ENCODE measurements at places on chromosomes 13 and 19.
A peak's percentile ranks its signal among the peaks of the same experiment; 100 is the strongest.

GRCh38 chr19:55454787-55455243, 6.6 kb downstream of the ISOC2 start:
- DNase-seq: no peak

DNA sequence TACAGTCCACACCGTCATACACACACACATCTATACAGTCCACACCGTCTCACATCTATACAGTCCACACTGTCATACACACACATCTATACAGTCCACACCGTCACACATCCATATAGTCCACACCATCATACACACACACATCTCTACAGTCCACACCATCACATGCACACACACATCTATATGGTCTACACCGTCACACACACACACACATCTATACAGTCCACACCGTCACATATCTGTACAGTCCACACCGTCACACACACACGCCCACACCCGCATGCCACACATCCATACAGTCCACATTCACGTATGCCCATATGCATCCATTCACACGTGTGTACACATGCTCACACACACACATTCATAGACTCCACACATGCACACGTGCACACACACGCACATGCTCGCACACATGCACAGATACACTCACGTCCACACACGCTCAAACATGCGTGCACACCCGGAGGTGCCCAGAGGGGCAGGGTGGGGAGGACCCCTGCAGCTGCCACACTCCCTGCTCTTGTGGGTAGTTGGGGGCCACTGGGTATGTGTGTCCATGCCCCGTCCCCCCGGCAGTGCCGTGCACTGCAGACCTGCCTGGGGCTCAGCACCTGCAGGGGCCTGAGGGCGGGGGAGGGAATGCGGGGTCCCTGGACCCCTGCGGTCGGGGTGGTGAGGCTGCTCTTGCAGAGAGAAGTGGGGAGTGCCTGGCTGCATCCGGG, 29.2 kb downstream of the PIAS4 start:
- DNase-seq: no peak

DNA sequence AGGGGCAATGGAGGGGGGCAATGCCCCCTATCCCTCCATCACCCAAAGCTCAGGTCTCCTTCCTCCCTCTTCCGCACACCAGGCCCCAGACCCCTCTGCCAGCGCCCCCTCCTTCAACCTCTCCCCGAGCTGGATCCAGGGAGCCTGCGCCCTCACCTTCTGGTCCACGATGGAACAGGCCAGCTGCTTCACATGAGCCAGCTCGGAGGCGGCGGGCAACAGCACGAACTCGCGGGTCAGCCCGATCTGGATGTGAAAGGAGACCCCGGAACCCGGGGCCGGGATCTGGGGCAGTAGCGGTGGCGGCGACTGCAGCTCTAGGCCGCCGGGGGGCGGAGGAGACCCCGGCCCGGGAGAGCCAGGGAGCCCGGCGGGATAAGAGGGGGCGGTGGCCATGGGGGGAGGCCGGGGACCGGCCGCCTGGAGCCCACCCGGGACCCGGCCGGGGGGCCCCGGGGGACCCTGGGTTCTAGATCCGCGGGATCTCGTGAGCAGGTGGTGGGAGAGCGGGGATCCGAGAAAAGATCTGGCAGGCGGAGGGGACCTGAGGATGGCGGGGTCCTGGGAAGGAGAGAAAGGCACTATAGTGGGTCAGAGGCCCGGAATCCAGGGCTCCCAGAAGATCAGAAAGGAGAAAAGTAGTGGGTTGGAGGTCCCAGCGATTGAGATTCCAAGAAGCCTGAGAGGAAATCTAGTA, 791 bp downstream of the PRKD2 start:
- no peak for DNase-seq

DNA sequence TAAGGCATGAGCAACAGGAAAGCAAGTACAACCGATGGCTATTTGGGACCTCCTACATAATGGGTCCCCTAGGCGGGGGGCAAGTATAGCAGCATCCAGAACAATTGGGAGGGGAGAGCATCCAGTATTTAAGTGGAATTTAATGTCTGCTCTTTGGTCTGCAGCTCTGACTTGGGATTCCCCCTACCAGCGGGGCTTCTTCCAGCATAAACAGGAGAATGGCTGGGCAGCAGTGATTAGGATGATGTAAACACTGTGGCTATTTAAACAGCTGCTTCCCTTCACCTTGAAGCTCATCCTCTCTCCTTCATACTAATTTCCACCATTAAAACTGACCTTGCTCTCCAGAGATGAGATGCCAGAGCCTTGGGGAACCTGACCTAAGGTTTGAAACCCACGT, 73.9 kb upstream of the OXGR1 start:
- DNase-seq: no peak

DNA sequence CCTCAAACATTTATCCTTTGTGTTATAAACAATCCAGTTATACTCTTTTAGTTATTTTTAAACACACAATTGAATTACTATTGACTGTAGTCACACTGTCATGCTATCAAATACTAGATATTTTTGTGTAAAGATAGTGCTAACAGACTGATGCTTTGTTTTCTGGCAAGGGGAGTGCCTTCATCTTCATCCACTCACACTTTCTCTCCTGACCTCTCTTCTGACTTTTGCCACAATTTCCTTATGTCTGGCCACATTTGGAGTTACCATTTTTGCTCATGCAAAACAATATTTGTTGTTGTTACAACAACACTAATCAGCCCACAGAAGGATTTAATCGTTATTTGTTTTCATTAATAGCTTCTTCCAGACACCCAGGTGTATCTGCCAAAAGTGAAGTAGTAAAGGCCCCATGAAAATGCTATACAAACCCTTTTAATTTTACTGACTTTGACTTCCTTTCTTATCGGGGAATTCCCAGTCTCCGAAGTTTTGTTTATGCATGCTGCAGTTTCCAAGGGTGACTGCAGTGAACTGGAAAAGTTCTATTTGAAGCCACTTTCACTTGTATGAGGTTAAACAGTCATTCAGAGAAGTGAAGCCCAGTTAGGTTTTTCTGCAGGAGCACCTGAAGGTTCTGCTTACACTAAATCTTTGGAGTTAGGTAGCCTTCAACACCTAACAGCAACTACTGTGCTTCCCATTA, 66.1 kb upstream of the FRY start:
- no peak for DNase-seq

DNA sequence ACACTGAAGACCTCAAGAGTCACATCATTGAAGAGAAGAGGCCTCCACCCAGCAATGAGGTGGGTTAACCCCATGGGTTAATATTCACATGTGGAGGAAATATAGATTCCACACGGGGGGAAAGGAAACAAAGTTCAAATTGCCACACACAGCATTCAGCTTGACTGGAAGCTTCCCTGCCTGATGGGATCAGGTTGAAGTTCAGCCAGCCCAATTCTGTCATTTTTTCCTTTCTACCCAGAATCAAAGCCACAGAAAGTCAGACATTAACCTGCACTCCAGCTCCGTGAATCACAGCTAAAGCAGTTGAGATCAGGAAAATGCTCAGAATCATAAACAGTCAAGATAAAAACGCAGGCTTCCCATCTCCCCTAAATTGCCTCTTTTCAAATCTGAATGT, 208.7 kb upstream of the OBI1 start:
- no peak for DNase-seq

GRCh38 chr13:93674337-93674755, 447.7 kb downstream of the GPC6 start:
- DNase-seq: no peak

- DNase-seq: no peak
Observed at GRCh38 chr13:31011901-31012654, 79.6 kb downstream of the TEX26 start.

GRCh38 chr19:17195106-17195505, 20.1 kb upstream of the USE1 start:
- no peak for DNase-seq

- DNase-seq: no peak
Observed at GRCh38 chr19:42150364-42150763, 18.1 kb upstream of the POU2F2 start.

DNA sequence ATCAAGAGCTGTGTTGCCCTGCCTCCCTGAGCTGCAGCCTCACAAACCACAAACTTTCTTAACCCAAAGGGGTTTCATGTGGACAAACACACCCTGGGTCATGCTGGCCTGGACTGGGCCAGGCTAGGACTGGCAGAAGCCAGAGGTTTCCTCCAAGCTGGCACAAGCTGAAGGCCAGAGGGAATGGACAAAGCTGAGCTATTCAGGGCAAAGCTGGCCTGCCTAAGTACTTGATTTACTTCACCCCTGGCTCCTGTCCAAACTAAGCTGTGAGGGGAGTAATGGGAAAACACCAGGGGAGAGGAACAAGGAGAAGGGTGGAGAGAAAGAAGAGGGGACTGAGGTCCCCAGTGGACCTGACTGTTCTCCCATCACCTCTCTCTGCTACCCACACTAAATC, 6.2 kb downstream of the CPAMD8 start:
- no peak for DNase-seq

- DNase-seq: no peak
Observed at GRCh38 chr13:74715718-74716117, 581.5 kb upstream of the KLF12 start.

DNA sequence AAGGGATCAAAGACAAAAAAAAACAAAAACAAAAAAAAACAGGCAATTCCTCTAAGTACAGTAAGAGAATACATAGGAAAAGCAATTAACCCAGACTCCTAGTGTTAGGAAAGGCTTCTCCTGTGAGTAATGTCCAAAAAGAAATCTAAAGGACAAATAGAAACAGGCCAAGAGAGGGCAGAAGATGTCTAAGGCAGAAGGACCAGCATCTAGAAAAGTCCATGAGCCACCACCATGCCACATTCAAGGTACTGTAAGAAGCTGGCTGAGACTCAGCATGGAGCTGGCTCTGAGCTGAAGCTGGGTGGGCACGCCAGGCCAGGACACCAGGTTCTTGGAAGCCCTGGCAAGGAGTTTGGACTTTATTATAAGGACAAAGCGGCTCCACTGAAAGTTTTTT, 118.1 kb upstream of the FRY start:
- DNase-seq: no peak

GRCh38 chr13:65971541-65971940, 1258.6 kb downstream of the PCDH9 start:
- no peak for DNase-seq

DNA sequence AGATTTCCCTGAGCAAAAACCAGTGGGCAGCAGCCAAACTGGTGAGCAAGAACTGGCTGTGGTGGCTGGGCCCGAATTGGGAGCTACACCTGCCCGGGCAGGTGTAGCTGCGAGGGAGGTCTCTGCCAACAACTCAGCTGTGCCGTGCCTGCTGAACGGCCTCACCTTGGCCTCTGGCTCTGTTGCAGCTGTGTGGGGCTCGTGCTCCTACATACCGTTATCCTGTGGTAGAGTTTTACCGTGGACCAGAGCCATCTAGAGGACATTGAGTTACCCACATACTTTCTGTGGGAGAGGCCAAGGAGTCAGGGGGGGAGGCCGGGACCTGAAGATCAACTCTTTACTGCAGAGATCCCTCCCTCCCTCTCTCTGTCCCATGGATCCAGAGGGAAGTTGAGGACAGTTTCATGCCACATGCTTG, 113.2 kb downstream of the TM9SF2 start:
- DNase-seq: no peak

GRCh38 chr19:23263870-23264590, 13.8 kb upstream of the ZNF724 start:
- no peak for DNase-seq

GRCh38 chr13:111634410-111634809, 314.0 kb downstream of the TEX29 start:
- DNase-seq: no peak

GRCh38 chr13:109154546-109154945, 525.1 kb downstream of the MYO16 start:
- DNase-seq: no peak

GRCh38 chr13:60484865-60485264, 87.8 kb downstream of the TDRD3 start:
- no peak for DNase-seq

GRCh38 chr13:22175241-22175640, 504.4 kb downstream of the FGF9 start:
- no peak for DNase-seq

- DNase-seq: no peak
Observed at GRCh38 chr13:48012668-48013067, 11.6 kb upstream of the SUCLA2 start.

GRCh38 chr19:18905513-18906236, 9.7 kb upstream of the CERS1 start:
- DNase-seq: no peak

DNA sequence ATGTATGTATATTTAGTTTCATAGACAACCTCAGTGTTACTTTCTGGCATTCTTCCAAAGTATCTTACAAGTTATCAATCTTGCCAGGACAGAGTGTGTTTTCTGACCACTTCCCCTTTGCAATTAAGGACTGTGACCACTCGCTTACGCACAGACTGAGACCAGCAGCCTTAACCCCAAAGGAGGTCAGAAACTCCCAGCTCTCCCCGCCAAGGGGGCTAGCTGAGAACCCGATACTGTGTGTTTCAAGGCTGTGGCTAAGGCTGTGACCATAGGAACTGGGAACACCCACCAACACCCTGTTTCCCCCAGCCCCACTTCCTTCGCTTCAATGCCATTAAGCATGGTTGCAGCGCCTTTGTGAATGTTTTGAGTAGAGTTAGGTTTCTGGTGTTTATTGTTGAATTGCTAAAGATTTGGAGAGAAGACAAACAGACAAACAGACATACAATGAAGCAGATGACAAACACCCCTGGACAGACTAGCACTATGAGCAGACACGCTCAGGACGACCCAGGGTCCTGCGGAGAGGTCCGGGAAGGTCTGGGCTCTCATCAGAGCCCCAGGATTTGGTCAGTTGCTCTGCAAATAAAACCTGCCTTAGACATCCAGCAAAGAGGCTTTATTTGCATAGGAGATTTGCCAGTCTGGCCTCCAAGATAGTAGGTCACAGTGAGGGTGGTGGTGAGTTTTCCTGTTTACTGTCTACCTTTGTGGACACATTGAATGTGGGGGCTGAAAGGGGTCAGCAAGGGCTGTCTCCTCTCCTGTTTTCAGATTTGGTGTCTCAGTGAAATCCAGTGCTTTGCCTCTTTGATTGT, 25.0 kb upstream of the TNFSF11 start:
- DNase-seq: peak; percentile 42

- no peak for DNase-seq
Observed at GRCh38 chr19:21322528-21322927, 6.7 kb downstream of the ZNF708 start.

- DNase-seq: no peak
Observed at GRCh38 chr13:109436841-109437240, 349.5 kb downstream of the IRS2 start.

- DNase-seq: no peak
Observed at GRCh38 chr13:51978796-51979556, 32.3 kb downstream of the ATP7B start.

DNA sequence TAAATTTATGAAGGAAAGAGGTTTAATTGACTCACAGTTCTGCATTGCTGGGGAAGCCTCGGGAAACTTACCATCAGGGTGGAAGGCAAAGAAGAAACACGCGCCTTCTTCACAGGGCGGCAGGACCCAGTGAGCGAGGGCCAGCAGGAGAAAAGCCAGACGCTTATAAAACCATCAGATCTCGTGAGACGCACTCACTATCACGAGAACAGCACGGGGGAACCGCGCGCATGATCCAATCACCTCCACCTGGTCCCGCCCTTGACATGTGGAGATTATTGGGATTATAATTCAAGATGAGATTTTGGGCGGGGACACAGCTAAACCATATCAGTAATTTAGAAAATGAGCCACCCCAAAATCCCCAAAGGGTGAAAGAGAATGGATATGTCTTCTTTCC, 187.1 kb downstream of the RAP2A start:
- no peak for DNase-seq

Data from GM12892 (cell line).